NCI-H82 (cell line): ENCODE measurements at places on chromosomes 3 and 15.

GRCh38 chr3:128432971-128433836, 33.5 kb downstream of the DNAJB8 start:
- DNase-seq = peak; percentile 35

DNA sequence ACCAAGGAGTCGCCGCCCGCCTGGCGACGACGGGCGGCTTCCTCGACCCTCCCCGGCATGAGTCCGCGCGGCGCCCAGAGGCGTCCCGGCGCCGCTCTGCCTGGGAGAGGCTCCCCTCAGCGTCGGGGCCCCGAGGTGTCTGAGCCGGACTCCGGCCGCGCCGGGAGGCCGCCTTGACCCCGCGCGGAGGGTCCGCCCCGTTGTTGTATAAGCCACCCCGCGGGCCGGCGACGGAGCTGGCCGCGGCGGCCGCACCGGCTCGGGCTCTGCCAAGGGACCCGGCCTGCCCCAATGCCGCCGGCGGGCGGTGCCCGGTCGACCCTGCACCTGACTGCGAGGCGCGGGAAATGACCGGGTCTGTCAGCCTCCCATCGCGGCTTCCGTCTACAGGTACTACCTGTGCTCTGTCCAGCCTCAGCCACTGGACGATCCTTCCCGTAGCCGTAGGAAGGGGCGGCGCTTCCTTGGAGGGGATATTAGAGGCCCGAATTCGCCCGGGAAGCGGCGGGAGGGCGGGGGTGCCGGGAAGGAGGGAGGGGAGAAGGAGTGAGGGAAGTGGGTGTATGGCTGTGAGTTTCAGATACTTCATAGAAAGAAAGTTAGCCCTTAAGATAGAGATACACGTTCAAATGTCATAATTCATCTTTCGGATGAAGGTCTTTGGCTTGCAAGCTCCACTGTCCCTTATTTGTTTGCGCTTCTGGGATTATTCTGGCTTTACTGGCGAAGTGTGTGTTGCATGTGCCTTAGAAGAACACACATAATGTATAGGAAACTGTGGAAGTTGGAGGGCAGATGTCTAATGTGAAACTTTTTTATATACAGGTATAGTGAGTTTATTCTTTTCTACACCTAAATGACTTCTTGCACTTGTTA, 620 bp downstream of the ABHD5 start:
- DNase-seq = peak; percentile 79

DNA sequence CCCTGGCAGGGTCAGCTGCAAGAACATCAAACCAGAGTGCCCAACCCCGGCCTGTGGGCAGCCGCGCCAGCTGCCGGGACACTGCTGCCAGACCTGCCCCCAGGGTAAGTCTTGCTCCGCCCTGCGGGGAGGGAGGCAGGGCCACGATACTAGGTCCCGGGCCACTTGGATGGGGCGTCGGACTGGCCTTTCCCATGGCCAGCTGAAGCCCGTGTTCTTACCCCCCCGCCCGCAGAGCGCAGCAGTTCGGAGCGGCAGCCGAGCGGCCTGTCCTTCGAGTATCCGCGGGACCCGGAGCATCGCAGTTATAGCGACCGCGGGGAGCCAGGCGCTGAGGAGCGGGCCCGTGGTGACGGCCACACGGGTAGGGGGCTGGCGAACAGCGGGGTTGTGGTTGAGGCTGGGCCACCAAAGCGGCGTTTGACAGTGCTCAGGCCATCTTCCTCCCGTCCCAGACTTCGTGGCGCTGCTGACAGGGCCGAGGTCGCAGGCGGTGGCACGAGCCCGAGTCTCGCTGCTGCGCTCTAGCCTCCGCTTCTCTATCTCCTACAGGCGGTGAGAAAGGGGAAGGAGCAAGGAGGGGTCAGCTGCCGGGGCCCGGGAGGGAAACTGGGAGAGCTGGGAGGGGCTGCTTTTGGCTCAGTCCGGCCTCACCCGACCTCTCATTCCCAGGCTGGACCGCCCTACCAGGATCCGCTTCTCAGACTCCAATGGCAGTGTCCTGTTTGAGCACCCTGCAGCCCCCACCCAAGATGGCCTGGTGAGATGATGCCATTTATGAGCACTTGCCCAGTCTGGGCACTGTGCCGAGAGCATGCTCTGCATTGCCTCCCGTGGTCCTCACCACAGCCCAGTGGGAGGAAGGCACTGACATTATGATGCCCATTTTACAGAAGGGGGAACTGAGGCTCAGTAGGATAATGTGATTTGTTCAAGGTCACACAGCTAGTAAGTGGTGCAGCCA, 1.7 kb downstream of the CHRD start:
- DNase-seq = no peak

- DNase-seq = no peak
These were observed 9.9 kb upstream of the RFT1 start for GRCh38 chr3:53139906-53140846.

DNA sequence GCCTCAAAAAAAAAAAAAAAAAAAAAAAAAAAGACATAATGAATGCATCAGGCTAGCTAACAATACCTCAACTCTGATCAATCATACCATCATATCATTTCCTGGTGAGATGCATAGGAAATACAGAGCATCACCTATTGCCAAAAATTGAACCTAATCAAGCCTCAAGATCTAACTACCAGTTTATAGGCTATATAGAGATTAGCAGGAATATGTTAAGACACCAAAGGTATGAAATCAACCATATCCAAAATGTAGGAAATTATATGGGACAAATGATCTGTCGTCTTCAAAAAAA, 387 bp upstream of the VPS33B start:
- no peak for DNase-seq

DNA sequence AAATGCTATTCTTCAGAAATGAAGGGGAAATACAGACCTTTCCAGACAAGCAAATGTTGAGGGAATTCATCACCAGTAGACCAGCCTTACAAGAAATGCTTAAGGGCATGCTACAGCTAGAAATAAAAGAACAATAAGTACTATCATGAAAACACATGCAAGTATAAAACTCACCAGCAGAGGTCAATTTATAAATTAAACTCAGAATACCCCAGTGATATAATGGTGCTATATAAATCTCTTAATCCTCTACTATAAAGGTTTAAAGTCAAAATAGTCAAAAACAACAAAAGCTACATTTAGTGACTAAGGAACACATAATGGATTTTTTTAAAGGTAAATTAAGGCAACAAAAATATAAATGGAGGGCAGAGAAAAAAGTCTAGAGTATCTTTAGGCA, 142.5 kb downstream of the CPNE4 start:
- no peak for DNase-seq

DNA sequence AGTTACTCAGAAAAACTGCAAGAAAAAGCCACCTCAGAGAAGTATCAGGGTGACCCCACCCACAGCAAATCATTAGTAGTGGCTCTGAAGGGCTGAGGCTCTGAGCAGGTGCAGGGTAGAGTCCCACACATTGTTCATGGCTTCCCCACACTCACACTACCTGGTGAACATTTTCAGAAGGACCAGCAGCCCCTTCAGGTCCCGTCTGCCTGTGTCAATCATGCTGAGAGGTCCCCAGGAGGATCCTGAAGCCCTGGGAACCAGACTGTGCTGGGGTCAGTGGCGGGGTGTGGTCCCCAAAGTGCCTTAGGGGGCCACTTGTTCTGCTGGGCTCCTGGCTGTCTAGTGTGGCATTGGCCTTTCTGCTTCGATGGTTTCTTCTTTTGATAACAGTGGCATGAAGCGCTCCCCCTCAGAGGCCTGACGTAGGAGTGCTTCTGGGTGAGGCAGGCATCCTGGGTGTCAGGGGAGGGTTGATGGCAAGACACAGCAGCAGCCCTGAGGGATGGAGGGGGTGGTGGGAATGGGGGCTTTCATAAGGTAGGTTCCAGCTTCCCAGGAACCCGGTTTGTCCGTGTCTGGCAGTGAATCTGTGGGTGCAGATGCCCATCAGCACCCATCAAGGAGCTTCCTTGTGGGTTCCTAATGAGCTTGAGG, 19.0 kb upstream of the FANCD2 start:
- DNase-seq = no peak

- DNase-seq = no peak
These were observed 16.9 kb downstream of the SACM1L start for GRCh38 chr3:45705839-45706808.

- no peak for DNase-seq
These were observed 3.7 kb downstream of the ZNF621 start for GRCh38 chr3:40528426-40528825.
